ENCODE measurements at places on chromosomes 12 and 14.
A peak's percentile ranks its signal among the peaks of the same experiment; 100 is the strongest.

GRCh38 chr12:7935590-7936581 lies at the start of gene SLC2A3:
SLC2A3 (minus strand) TSS chr12:7936187; CDS start chr12:7936034, 153 bp downstream.
- peak; percentile 96 for DNase-seq

DNA sequence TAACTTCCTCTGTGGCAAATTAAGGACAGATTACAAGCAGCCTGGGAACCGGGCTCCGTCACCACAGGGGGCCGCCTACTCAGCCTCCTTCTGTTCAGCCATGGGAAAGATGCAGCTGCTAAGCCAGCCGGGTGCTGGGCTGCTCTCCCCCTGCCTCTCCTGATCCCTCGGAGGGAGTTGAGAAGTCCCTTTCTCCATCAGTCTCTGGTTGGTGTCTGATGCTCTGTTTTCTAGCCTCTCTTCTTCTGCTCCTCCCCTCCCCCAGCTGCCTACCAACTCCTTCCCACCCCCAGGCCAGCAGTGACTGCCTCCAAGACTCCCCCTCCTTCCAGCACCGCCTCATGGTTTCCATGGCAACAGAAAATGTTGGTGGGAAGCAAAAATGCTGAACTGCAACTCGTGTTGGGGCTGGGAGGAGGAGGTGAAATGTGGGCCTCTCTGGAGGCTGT lies 486.7 kb downstream of the APAF1 start:
- peak; percentile 54 for DNase-seq

GRCh38 chr12:92861381-92861780 lies 67.7 kb downstream of the EEA1 start:
- DNase-seq, result no peak

- no peak for DNase-seq
These were observed 1.7 kb upstream of the SCNN1A start for GRCh38 chr12:6376870-6377666.

GRCh38 chr12:117063162-117063911 lies 35.9 kb downstream of the TESC start:
- no peak for DNase-seq

DNA sequence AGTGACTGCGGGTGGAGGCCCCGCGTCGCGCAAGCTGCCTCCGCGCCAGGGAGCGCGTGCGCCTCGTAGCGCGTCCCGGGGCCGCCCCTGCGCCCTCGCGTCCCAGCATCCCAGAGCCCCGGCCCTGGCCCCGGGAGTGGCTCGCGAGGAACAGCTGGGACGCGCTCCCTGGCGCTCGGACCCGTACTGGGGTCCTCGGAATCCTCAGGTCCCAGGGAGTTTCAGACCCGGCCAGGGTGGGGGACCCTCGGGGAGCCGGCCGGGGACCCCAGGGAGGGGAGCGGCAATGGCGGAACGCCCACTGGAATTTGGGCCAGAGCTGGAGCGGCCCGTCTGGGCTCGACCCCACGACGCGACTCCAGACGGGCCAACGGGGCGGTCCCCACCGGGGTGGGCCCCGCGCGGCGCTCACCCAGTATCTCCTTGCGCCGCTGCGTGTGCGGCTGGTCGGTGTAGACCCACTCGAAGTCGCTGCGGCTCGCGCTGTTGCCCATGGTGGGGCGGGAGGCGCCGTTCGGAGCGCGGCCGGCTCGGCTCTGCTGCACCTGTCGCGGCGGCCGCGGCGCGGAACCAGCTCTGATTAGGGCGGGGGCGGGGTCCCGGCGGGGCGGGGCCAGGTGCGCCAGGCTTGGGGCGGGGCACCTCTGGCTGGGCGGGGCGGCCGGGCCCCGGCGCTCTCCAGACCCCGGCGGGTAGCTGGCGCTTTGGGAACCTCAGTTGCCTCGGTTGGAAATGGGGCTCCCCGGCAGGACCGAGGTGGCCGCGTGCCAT lies at the start of gene DEGS2:
Gene DEGS2 (minus strand): TSS at position 552 of the 771 bp plus-strand sequence. CDS start 58 bp downstream, at position 494.
- no peak for DNase-seq

DNA sequence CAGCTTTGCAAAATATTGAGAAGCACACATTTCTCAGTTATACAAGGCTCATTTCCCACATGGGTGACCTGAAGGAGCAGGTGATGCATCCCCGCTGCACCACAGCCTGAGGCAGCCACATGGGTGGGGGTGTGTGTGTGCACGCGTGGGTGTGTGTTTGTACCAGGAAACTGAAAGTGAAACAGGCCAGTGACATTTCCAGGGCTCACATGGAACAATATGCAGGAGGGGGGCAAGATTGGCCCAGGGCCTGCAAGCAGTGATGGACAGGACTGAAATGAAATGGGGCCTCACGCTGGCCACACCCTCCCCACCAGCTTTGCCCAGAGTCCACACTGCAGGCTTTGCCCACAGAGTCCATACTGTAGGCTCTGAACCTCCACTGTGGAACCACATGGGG lies 154.2 kb upstream of the PARP11 start:
- DNase-seq, result no peak

DNA sequence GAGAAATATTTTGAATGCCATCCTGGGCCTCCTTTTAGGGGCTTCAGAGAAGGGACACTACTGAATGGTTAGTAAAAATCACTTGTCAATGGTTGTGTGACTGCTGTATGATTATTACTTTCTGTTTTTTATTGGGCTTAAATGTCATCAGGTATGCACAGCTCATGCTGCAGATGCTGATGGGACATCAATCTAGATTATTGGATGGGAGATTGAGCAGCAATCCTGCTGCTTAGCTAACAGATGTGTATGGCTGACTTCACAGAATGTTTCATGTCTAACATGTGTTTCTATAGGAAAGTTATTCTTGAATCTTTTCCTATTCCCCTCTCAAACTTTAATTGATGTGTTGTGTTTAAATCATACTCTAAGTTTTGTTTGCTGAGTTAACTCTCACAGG lies 166.8 kb downstream of the RMST start:
- no peak for DNase-seq

DNA sequence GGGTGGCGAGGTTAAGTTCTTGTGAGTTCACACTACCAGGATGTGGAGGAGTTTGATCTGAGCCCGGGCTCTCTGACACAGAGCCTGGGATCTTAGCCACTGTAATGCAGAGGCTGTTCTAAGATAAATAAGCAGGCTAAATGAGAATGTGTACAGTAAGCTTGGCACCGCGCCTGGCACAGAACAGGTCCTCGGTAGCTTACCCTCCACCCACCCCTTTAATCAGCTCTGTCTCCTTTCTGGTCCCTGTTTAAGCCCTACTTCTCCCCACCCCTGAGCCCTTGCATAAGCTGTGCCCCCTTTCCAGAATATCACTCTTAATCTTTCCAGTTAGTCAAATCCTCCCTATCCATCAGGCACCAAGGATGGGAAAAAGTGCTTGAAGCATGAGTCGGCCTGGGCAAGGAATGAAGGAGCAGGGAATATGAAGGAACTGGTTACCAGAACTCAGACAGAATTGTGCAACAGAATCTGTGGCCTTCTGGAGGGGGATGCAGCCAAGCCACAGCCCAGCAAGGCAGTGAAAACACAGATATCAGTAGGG lies 32.8 kb upstream of the CMKLR1 start:
- DNase-seq, result no peak
